ENCODE measurements at places on chromosomes 5 and 9.

- DNase-seq: no peak
These were observed 161.5 kb upstream of the NR4A3 start for GRCh38 chr9:99660191-99660636.

- DNase-seq: no peak
These were observed 108.6 kb upstream of the SH3GL2 start for GRCh38 chr9:17470036-17470813.

DNA sequence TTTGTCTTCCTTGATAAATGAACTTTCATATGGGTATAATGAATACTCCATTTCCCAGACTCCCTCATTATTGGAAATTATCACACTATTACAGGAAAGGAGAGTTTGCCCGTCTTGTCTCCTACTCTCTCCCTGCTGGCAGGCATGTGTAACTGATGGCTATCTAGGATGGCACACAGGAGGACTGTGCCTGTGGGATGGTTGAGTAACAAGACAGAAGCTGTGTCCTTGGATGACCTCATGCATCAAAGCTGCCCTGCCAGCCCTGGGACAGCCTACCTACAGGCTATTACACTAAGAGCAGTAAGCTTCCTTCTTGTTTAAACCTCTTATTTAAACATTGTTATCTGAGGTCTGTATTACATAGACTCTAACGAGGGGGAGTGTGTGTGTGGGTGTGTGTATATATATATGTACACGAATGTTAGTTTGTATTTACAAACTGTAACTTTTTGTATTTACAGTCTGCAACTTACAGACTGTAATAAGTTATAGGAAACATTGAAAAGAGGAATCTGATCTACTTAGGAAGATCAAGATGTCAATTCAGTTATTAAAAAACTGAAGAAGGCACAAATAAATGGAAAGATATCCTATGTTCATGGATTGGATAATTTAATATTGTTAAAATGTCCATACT is 247.6 kb upstream of the ACO1 start:
- no peak for DNase-seq

DNA sequence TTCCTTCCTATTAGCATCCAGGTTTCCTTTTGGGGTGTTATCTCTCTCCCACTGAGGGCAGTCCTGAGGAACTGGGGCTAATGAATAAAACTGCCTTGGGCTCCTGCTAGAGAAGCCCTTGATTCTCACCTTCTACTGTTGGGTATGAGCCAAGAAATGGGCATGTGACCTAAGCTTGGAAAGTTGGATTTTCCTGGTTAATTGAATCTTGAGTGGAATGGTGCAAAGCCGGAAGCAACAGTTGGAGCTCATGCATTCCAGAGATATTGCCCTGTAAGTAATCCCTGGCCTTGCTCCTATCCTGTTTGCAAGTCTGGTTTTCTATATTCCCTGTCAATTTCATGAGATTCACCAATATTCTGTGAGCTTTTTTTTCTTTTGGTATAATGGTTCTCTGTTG is 158.5 kb upstream of the ELL2 start:
- no peak for DNase-seq

GRCh38 chr9:116370556-116370955 is 217.0 kb downstream of the PAPPA start:
- no peak for DNase-seq

DNA sequence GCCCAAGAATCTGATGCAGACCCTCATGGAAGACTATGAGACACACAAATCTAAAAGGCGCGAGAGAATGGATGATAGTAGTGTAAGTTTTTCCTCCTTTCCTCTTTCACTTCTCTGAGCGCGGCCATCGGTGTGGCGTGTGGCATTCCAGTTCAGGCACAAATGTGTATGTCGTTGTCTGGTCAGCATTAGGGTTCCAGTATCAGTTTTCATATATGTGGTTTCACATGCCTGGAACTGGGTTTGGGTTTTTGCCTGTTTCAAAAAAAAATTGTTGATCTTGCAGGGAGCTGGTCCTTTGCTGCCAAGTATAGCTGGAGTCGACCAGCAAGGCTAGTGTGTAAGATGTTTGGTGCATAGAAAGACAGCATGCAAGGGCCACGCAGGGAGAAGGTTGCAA is 51.5 kb downstream of the C9orf152 start:
- no peak for DNase-seq

DNA sequence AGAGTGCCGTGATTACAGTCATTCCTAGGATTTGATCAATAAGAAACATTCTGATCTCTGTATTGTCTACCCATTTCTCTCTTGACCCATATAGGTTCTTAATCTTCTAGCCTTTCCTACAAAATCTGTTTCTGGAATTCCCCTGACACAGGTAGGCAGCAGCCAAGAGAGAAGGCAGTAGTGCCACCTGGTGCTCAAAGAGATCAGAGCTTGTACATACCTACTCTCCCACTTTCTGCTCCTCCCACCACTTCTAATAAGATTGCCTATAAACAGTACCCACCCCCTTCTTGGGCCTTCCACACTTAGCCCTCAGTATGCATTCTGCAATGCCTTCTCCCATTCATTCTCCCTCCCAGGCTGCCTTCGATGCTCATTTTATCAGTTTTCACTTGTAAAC is 117.4 kb upstream of the RORB start:
- DNase-seq: no peak

DNA sequence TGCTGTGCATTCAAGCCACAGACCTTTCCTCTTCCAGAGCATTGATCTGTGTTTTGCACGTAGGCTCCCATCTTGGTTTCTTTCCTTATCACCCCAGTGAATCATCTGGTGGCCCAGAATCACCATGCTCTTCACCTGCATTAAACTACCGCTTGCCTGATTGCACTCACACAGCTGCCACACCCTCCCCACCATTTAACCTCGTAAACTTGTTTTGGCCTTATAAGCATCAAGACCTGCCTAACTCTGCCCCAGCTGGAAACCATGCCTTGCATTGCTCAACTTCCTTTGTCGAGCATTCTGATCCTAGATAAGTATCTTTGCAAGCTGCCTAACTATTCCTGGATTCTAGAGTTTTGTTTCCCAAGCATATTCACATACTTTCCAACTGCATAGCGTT is 369.6 kb upstream of the SEMA6A start:
- no peak for DNase-seq

DNA sequence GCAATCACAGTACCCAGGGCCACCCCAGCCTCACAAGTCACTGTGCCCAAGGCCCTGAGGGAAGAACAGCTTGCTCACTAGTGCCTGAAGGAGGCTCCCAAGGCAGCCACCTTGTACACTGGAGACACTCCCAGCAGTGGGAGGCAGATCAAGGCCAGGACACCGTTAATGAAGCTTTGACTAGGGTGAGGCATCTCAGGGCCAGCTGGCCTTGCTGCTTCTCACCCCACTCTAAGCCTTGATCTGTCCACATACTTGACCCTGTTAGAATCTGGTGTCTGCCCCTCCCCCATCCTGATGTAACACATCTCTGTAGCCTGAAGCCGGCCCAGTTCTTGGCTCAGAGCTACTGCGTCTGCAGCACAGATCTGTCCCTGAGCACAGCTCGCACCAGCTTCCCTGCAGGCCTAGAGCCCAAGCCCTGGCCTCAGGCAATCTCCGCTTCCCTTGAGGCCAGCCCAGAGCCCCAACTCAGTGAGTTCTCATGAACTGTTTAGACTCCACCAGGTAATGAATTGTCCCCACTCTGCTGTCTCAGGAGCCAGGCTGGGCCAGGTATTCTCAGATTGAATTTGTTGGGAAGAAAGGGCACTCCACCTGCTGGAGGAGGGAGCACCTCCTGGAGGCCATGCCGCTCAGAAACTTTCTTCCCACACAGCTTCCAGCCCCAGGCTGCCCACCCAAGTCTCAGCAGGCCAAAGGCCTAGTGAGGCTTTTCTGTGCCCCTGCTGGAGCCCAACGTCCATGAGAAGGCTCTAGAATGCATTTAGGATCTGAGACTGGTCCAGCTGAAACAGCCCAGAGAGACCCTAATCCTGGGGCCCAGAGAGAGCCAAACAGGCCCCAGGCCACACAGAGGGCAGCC is 13.4 kb upstream of the JADE2 start:
- no peak for DNase-seq

DNA sequence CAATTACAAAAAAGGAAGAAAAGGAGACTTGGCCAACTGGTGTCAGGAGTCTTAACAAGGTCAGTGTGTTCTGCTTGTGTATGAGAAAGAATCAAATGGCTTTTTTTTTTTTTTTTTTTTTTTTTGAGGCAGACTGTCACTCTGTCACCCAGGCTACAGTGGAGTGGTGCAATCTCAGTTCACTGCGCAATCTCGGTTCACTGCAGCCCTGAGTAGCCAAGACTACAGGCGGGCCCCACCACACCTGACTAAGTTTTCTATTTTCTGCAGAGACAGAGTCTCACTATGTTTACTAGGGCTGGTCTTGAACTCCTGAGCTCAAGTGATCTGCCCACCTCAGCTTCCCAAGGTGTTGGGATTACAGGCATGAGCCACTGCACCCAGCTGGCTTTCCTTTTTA is 3.1 kb upstream of the IL7R start:
- DNase-seq: no peak

DNA sequence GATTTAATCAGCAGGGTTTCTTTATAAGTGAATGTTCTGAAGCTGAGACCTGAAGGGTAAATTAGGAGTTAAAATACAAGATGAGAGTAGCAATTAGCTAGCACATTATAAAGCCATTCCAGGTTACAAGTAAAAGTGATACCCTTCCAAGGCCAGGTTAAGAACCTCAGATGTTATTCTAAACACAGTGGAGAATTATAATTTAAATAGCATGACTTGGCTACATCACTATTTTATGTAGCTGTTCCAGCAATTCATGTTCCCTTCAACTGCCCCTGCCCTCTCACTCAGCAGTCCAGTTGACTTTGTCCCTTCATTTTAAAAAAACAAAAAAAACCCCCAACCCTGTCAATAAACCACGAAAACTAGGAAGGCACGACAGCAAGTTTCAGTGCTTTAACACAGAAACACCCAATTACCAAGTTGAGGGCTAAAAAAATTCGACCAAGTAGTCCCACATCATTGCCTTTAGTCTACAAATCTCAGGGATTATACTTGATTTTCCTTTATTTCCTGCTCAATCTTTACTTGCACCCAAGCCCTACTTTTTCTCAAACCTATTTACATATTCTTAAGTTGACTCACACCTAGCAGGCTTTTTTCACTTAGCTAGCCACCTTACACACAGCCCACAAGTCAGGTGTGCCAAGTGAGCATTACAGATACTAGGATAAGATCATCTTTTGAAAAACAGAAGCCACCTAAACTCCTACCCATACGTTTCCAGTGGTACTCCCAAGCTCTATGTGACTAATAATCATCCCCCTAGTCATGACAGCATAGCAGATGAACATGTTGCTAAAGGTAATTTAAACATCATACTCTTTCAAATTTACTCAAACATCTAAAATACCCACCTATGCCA is 3.4 kb downstream of the RPL37 start:
- no peak for DNase-seq

- no peak for DNase-seq
These were observed 153.1 kb downstream of the FOCAD start for GRCh38 chr9:20837166-20837565.

DNA sequence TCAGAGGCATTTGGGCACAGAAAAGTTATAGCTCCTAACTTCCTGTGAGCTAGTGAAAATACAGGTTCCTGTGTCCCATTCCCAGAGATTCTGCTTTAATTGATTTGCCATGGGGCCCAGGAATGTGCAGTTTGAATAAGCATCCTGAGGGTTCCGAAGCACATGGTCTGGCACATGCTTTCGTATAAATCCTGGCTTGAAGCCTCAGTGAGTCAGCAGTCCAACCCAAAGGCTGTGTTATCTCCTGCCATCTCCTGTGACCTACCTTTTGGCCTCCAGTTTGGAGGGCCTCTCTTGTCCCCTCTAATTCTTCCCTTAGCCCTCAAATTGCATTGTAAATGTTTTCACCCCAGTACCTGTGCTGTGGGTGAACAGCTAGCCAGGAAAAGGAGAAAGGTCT is 183.8 kb downstream of the NR3C1 start:
- no peak for DNase-seq

DNA sequence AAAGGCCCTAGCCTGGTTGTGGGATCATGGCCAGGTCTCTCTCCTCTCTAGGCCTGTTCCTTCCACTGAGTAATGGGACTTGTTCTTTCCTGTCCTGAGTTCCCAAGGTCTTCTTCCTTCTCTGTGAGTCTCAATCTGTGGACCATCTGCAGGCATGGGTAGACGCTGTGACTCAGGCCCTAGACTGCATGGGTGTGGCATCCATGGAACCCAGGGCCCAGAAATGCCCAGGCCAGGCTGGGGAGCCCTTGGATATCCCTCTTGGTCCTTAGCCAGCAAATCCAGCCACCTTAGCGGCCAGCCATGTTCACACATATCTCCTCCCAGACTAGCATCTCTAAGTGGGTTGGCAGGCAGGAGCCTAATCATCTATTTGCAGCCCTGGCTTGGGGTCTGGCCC is 2.3 kb upstream of the ACSL6 start:
- DNase-seq: no peak

DNA sequence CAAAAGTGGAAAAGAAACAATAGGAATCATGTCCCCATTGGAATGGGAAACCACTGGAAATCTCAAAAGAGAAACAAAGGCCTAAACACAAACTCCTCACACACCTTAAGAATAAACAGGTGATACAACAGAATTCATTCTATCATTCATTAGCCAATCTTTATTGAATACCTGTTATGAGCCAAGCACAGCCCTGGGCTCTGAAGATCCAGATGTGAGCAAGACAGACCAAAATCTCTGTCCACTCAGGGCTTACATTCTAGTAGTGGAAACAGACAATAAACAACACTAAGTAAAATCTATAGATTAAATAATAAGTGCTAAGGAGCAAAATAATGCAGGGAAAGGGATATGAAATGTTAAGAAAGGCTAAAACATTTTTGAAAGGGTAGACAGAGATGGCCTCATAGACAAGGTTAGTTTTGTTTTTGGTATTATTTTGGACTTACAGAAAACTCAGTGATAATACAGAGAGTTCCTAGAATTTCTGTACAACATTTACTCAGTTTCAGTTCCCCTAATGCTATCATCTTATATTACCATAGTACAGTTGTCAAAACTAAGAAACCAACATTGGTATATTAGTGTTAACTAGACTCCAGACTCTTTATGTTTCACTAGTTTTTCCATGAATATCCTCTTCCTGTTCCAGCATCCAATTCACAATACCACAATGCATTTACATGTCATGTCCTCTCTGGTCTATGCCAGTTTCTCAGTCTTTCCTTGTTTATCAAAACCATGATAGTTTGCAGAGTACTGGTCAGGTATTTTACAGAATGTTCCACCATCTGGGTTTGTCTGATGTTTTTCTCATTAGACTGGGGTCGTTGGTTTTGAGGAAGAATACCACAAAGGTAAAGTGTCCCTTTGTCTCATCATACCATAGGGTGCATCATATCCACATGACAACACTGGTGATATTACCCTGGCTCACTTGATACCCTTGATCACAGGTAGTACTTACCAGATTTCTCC is 103.7 kb downstream of the SIL1 start:
- no peak for DNase-seq

DNA sequence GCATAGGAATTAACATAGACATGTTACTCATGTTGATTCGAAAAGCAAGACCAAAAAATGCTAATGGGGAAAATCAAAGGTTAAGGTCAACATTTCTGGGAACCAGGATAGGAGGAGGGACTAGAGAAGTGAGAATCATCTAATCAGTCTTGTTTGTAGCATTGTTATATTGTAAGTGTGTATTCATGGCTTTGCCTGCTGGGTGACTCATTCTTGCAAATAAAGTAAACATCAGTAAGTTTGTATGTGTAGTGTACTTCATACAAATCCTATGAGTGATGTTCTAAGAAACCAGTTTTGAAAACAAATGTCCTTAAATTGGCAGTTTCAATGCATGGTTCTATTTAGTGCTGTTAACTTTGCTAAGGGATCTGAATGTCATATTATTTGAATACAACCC is 79.0 kb upstream of the TMEM252 start:
- DNase-seq: no peak
